ENCODE measurements at places on chromosomes 16 and 17.

DNA sequence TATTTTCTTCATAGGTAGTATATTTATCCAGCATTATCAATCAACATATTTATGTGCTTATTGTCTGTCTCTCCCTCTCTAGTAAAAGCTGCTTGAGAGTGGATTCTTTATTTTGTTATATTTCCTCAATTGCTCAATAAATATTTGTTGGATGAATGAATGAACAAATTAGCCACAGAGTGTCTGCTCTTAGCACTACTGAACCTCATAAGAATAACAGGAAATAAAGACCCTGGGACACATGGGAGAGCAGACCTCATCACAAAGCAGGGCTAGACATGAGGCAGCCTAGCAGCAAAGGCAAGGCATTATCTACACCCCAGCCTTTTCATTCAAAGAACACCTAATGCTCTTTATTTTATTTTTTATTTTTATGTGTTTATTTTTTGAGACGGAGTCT, 34.9 kb upstream of the TANC2 start:
- DNase-seq, result no peak

DNA sequence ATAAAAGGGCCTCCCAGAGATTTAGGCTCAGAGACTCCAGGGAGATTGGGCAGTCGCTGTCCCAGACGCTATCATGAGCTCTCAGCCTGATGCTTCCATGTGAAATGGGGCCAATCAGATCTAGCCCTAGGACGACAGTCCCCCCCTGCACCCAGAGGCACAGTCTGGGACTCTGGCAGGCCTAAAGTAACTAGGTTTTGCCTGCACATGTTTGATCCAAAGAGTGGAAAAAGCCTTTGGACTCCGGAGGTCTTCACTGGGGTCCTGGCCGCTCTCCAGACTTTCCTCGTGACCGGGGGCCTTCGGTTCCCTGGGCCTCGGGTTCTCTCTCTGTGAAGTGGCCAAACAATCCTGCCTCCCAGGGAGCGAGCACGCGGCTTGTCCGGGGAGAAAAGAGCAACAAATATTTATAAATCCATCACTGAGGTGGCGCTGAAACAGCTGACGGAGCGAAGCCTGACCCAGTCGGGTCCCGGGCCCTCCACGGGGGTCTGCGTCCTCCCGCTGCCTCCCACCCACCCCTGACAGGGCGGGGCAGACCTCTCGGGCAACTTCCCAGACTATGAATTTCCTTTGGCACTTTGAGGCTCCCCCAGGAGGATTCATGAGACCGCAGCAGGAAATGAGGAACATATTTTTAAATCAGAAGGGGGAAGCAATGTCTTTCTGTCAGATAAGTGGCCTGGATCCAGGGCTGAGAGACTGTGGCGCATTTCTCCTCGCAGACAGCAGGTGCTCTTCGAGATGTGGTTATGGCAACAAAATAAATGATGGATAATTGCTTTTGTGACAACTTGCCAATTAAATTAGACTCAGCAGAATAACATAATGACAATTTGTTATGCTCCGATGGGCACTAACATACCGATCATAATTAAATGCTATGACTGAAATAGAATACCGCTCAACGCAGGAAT, 38.9 kb downstream of the MRPS23 start:
- DNase-seq, result no peak

GRCh38 chr17:82963104-82963950, 116.1 kb upstream of the METRNL start:
- peak; percentile 22 for DNase-seq

- no peak for DNase-seq
Measured at GRCh38 chr16:69407702-69408323, 16.6 kb upstream of the CYB5B start.

GRCh38 chr16:35753559-35754390, 2294.4 kb downstream of the TP53TG3F start:
- no peak for DNase-seq

DNA sequence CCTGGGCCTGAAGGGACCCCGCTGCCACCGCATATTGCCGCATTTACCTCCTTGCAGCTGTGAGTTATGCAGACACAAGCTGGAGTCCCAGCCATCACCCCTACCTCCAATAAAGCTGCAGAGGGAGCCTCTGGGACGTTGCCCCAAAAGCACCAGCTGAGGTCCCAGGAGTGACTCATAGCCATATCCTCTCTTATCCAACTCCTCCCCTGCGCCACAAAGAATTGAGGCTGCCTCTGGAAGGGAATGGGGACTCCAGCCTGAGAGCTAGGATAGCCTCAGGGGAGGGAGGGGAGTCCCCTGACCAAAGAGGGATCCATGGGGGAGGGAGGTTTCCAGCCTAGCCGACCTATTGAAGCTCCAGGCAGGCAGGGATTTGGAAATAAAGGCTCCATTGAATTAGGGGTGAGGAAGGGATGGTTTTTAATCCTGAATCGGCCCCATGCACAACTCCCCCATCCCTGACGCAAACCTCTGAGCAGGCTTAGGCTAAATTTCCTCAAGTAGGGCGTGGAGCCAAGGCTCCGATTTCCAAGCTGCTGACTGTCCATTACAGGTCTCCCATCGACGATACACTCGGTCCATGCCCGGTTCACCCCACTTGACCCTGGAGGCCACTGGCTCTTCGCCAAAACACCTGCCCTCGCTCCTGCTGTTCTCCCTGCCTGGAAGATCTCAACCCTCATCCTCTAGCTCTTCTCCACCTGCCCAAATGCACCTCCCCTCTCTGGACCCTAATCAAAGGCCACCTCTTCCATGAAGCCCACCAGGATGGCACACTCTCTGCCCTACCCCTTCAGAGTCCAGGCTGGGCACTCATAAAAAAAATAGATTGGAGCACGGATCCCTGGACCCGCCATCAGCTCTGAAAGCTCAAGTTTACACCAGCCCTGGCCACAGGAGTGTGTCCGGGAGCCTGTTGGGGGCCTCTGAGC, 27.5 kb downstream of the PIMREG start:
- no peak for DNase-seq

GRCh38 chr16:981695-982144, at the start of gene SOX8:
SOX8 (plus strand) TSS chr16:981770; CDS start chr16:981923, 153 bp downstream.
- DNase-seq, result no peak

GRCh38 chr17:66310528-66311148, 8.2 kb downstream of the PRKCA start:
- no peak for DNase-seq

DNA sequence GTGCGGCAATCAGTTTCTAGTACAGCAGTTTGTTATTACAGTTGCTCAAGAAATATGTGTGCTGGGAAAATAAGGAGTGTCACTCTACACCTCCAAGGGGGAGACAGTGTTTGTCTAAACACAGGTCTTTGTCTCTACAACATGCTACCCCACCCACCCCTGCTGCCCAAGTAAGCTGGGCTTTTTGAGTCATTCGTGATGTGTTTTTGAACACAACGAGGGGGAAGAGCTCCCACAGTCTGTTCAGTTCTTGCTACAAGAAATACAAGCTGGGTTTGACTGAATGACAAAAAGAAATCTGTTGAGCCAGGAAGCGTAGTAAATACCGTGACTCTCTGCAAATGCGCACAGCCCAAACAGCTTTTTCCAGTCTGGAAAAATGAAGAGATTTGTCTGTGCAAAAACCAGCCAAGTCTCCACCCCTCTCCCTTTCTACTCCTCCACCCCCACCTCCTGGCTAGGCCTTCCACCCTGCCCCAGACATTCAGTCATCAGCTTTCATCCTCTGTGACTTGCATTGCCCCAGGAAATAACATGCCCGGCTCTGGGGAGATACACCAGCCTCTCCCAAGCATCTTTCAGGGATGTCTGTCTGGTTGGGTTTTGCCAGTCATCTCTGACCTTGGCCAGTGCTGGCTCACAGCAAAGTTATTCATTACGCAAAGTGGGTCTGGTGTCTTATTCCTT, 25.7 kb downstream of the CHD9 start:
- DNase-seq, result no peak

DNA sequence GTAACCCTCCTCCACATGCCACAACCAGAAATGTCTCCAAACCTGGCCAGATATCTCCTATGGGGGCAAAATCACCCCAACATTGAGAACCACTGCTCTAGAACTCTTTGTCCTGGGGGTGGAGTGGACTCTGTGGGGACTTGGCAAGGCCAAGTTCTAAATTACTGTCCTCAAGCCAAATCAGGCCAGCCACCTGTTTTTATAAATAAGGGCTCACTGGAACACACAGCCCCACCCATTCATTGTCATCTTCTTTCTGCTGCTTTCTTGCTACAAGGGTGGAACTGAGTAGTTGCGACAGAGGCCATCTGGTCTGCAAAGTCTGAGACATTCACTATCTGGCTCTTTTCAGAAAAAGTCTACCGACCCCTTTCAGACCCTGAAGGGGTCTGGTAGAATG, 26.8 kb upstream of the TMEM220 start:
- no peak for DNase-seq
